Stimulated activated CD8-positive, alpha-beta memory T cell treated with anti-CD3 and anti-CD28 coated beads, Interleukin-15, amount 100 ng/mL, for 48 hours (primary cell): ENCODE measurements at places on chromosomes 12 and 14.

DNA sequence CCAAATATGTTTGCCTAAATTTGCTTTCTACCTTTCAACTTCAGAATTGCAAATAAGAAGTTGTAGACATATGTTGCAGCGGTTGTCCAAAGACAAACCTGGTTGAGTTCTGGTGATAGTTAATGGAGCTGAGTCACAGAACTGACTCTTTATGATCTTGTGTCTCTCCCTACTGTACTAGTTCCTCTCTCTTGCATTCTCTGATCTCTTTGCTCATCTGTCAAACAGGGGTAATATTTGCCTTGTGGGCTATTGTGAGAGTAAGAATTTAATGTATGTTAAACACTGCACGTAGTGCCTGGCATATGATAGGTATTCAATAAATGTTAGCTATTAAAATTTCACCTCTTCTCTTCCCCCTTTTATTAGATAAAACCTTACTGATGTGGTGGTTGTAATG, 283.5 kb upstream of the RGS6 start:
- DNase-seq, result no peak

GRCh38 chr14:75459099-75459741, 31.4 kb downstream of the JDP2 start:
- DNase-seq, result no peak

DNA sequence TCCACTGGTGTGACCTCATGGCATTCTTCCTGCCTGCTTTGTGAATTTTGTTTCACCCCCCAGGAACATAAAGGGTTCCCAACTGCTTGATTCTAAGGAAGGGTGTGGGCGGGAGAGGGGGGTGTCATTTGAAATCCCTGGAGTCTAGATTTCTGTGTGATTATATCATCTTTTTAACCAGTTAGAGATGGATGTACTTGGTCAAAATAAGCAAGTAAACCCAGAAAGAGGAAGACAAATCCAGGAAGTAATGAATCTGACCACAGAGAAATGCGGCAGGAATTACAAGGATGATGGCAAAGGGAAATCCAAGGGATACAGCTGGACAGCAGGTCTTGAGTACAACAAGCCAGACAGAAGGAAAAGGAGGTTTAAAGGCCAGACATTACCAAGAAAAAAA, 38.9 kb downstream of the DMAC2L start:
- DNase-seq, result no peak

- no peak for DNase-seq
These were observed 129.9 kb downstream of the CRACR2A start for GRCh38 chr12:3622822-3623690.

DNA sequence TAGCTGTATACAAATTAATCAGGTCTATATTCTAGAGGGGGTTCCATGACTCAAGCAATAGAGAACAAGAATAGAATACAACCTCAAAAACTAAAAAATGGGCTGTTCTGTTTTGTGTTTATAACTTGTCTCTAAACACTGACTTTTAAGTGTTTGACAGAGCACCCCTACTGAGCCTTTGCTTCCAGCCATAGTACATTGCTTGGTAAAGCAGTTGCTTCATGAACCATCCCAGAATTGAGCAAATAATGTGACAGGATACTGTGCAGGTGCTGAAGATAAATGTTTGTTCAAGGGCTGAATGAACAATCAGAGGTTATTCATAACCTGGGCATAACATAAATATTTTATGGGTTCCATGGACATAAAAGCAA, 11.5 kb downstream of the SPTSSA start:
- DNase-seq, result no peak

GRCh38 chr14:77220246-77221017, 38.8 kb downstream of the TMEM63C start:
- DNase-seq, result no peak

DNA sequence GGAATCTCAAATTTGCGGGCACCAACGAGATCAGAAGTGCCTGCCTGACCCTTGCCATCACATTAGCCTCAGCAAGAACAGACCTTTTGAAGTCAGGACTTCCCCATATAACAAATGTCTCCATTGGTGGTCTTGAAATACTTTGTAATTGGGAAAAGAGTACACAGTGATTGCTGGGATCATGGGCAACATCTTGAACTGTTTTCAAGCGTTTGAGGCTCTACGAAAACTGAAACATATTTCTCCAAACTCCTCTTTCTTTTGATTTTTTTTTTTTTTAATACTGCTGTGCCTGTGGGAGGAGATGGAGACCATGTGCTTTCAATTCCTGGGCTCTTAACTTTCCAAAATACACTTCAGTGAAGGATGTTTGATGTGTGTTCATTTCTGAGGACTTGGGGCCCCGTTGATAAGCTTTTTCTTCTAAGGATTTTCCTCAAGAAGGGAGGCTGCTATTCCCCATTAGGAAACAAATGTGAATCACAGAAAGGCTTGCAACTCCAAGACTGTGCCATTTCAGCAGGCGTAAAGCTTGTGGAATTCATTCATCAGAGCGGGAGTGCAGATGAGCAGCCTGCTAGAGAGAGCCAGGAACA, 94.5 kb downstream of the TMEM132C start:
- DNase-seq, result no peak

- DNase-seq, result no peak
These were observed 550 bp downstream of the TEAD4 start for GRCh38 chr12:2959505-2960389.

GRCh38 chr12:16560273-16560672, 45.7 kb downstream of the LMO3 start:
- no peak for DNase-seq

GRCh38 chr14:58488550-58488949, 61.0 kb downstream of the KIAA0586 start:
- DNase-seq, result no peak

DNA sequence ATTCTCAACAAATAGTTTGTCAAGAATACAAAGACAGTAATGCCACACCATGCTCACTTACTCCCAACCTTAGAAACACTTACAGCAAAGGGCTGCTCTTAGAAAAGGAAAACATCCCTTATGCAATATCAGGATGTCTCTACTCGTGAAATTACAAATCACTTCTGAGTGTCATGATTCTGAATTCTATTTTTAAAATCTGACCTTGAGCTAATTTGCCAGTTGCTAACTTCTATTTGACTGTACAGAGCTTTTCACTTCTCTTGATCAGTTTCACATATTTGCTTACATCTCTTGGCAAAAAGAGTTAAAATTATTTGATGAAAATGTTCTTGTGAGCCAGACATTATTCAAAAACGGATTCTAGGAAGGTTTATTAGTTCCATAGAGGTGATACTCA, 136.7 kb upstream of the SLC35F4 start:
- no peak for DNase-seq

- DNase-seq, result no peak
These were observed 204.2 kb upstream of the HMGA2 start for GRCh38 chr12:65620046-65620445.

GRCh38 chr14:35205737-35206136, 83.4 kb downstream of the PRORP start:
- no peak for DNase-seq

GRCh38 chr12:120115692-120116440, 687 bp downstream of the RAB35 start:
- no peak for DNase-seq

GRCh38 chr14:24274101-24274543, 2.7 kb upstream of the RABGGTA start:
- peak; percentile 27 for DNase-seq

GRCh38 chr12:19404242-19404880, 34.9 kb upstream of the AEBP2 start:
- no peak for DNase-seq

- peak; percentile 8 for DNase-seq
These were observed 584 bp downstream of the VRK1 start for GRCh38 chr14:96797582-96798349.

- no peak for DNase-seq
These were observed 23.0 kb downstream of the RASSF3 start for GRCh38 chr12:64633011-64633939.

DNA sequence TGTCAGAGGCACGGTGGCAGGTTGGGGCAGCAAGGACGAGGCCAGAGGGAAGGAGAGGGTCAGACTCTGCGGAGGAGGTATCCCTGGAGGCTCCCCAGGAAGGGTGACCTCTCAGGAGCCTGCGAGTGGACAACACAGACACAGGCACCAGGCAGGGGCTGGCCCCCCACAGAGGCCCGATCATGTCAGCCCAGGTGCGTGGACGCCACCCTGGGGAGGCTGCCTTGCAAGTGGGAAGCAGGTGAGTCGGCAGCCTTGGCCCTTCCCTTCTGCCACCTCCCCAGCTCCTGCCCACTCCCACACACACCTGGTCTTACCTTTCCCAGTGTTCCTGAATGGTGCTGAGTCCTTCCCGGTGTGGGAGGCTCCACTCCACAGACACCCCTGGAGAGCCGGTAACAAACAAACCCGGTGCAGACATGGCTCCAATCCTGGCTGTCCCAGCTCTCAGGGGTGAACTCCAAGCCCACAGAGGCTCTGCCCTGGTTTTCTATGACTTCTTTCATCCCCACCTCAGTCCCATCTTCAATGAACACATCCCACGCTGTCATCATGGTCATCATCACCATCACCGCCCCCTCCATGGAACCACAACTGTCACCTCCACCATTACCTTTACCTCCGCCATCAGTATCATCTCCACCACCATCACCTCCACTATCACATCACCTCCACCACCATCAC, 5.2 kb downstream of the ZBTB42 start:
- DNase-seq, result no peak

- DNase-seq, result no peak
These were observed 31.4 kb downstream of the ETNK1 start for GRCh38 chr12:22656376-22656775.

DNA sequence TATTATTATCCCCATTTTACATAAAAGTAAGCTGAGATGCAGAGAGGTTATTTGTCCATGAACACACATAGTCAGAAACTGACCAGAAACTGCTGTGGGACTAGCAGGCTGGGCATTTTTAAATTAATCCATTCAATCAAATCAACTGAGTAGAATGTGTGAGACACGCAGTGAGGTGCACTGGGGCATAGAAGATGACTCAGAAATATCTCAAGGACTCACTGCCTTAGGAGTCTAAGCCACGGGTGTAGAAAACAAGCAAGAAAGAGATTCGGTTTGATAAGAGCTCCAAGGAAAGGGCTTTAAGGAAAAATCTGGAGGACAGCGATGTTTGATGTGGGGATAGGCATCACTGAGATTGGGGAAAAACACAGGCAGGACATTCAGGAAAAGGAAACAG, 127.8 kb downstream of the ANO2 start:
- DNase-seq, result no peak

DNA sequence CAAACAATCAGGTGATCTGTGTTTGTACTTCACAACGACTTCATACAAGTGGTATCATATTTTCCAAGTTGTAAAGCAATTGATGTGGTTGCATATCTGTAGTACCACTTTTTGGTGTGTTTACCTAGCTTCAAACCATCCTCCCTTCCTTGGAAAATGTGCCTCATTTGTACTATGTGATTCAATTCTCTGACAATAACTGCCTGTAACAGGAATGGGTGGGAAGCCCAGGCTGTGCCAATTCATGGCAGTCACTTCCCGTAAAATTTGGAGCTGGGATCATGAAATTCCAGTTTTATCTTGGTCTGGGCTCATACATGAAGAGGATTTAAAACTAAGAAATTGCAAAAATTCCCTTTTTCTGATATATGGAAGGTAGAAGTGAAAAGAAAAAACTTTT, 250.1 kb downstream of the DIO2 start:
- no peak for DNase-seq

GRCh38 chr14:90109858-90110257, 48.1 kb downstream of the KCNK13 start:
- no peak for DNase-seq

GRCh38 chr14:83883732-83884131, 1646.2 kb upstream of the FLRT2 start:
- no peak for DNase-seq

GRCh38 chr14:73142216-73142615, 5.9 kb downstream of the PSEN1 start:
- no peak for DNase-seq

- no peak for DNase-seq
These were observed 36.3 kb downstream of the PTHLH start for GRCh38 chr12:27936196-27936595.

- no peak for DNase-seq
These were observed 30.2 kb downstream of the DNAL1 start for GRCh38 chr14:73674986-73675385.

DNA sequence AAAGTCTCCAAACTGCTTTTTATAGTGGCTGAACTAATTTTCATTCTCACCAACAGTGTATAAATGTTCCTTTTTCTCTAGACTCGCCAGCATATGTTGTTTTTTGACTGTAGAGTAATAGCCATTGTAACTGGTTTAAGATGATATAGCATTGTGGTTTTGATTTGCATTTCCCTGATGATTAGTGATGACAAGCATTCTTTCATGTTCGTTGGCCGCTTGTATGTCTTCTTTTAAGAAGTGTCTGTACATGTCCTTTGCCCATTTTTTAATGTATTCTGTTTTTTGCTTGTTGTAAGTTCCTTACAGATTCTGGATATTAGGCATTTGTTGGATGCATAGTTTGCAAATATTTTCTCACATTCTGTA, 404.9 kb downstream of the FLRT2 start:
- DNase-seq, result no peak

DNA sequence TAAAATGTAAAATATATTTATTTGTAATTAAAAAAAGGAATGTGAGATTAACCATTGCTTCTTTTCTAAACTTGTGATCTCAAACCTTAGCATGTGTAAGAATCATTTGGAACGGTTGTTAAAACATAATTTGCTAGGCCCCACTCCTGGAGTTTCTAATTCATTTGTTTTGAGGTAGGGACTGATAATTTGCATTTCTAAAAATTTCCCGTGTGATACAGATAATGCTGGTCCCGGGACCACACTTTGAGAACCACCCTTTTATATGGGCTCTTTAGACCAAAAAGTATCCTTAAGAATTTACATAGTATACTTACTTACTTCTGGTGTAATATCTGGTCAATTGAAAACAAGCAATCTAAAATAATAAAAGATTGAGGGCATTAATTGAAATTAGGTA, 10.9 kb upstream of the SYT10 start:
- DNase-seq, result no peak

DNA sequence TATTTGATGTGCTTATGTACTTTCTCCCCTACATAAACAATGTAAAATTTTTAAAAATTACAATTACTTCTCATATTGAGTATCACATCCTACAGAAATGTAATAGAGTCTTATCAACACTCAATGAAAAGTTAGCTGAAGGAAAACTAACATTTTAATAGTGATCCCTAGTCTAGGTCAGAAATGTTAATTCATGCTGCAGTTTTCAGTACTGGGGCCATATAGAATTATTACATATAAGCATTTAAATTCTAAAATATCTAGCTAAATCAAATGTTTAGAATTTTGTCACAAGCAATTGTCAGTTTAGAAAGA, 37.8 kb downstream of the SLC6A15 start:
- no peak for DNase-seq

DNA sequence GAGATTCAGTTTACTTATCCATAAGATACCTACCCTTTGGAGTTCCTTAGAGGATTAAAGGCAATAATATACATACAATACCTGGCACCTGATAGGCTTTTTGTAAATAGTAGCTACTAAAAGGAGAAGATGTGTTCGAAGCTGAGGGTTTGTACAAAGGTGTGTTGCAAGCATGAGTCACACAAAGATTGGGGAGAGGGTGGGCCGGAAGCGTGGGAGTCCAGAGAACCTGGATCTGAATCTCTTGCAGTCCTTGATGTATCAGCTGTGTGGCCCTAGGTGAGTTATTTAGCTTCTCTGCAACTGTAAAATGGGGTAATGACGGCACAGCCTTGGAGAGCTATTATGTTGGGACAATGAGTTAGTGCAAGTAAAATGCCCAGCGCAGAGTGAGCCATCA, 61.6 kb upstream of the PSMC1 start:
- DNase-seq, result no peak
